ENCODE measurements at places on chromosomes 2 and 18.
A peak's percentile ranks its signal among the peaks of the same experiment; 100 is the strongest.

DNA sequence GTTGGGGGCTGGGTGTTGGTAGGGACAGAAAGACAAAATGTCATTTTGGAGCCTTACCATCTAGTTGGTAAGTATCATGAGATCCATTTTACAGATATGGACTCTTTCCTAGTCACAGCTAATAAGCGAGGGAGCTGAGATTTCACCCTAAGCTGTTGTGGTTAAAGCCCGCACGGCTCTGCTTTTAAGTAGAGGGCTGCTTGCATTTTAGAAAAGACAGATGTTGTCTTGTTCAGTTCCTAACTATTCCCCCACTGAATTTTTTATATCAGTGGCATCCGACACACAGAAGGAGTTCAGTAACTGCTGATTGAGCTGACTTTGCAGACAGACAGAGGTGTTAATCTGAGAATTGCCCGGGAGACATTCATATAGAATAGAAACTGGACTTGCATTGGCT is 3.7 kb downstream of the QPCT start:
- DNase-seq = no peak

GRCh38 chr2:127455566-127456493 is 37.6 kb downstream of the PROC start:
- DNase-seq = no peak

GRCh38 chr2:47237375-47238334 is 82.5 kb upstream of the STPG4 start:
- DNase-seq = peak; percentile 57

DNA sequence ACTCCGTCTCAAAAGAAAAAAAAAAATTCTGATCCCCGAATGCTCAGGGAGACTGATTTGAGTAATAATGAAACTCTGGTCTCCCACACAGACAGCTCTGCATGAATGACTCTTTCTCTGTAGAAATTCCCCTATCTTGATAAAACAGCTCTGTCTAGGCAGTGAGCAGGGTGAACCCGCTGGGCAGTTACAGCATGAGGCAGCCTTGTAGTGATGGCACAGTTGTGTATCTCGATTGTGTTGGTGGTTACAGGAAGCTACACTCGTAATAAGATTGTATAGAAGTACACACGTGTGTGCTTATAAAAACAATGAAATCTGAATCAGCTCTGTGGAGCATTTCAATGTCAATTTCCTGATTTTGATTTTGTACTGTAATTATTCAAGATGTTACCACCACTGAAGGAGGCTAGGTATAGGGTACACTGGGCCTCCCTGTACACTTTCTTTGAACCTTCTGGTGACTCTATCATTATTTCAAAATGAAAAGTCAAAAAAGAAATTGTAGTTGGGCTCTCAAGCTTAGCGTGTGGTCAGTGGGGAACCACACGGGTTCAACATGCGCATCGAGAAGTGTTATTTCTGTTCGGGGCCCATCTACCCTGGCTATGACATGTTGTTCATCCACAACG is 34.9 kb upstream of the ATP8B1 start:
- DNase-seq = no peak

DNA sequence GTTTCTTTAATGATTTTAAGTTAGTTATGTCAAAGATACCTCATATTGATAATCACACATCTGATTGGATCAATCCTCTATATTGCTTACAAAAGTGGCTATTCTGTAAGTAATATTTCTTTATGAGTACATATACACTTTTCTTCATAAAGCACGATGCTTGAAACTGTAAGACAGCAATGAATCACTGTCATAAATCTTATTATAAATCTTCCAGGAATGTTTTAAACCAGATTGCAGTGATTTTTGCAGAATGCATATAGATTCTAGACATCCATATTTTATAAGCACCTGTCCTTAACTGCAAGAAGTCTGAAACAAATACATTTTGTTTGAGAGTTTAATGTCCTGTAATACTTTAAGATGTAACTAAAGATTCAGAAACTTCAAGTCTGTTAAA is 367.0 kb upstream of the FANCL start:
- DNase-seq = no peak

- DNase-seq = no peak
Observed at GRCh38 chr18:44774191-44774590, 93.5 kb downstream of the SETBP1 start.

GRCh38 chr18:11762429-11762828 is 73.4 kb downstream of the GNAL start:
- DNase-seq = no peak
